Vagina (tissue), 2 donors: ENCODE measurements at places on chromosomes 1 and 21. TPM values are rescaled to one million over a fixed set of nuclear protein-coding genes. Genes with fewer than 3 reads are reported as not detected.

OR14K1 gene
- 1.5 TPM for total RNA-seq

POLR3GL gene
- total RNA-seq, result 15.0 TPM

ACTL8 gene
- not detected for total RNA-seq

TMEM52 gene
- 5.9 TPM for total RNA-seq

HDGF gene
- total RNA-seq, result 154 TPM

METTL18 gene
- 3.2 TPM for total RNA-seq

EXOSC10 gene
- 62.6 TPM for total RNA-seq

UBL4B gene
- not detected for total RNA-seq

DSCAM gene
- total RNA-seq, result not detected

PRELP gene
- 128 TPM for total RNA-seq

LRP8 gene
- total RNA-seq, result 21.1 TPM

GRCh38 chr1:25098717-25099116 is 133.6 kb downstream of the SYF2 start:
- no peak for DNase-seq

DNA sequence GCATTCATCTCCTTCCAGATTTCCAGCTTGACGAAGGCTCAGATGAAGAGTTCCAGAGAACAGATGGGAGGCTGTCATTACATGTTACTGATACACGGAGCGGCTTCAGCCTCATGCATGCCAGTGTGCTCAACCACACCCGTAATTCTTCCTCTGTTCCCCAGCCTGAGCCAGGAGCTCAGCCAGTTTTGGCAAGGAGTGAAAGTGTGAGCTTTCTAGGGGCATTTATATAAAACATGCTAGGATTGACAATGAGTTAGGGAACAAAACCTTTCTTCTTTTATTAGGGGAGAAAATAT is 290.4 kb upstream of the PLXNA2 start:
- no peak for DNase-seq

DNA sequence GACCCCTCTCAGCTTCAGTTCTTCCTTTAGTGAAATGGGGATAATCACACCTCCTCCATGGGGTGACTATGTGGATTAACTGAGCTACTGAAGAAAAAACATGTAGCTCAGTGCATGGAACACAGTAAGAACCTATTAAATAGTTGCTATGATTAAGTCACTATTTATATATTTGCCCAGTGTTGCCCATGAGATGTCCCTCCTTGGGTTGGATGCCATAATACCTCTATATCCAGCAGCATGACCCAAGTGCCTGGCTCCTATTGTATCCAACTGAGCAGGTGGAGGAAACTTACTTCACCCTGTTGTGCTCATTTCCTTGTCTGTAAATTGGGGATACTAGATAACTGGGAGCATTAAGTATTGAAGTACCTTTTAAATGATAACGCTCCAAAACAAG is 47.1 kb upstream of the CYP2J2 start:
- DNase-seq, result no peak

GRCh38 chr1:243267471-243267880 is 11.6 kb downstream of the SDCCAG8 start:
- no peak for DNase-seq

DNA sequence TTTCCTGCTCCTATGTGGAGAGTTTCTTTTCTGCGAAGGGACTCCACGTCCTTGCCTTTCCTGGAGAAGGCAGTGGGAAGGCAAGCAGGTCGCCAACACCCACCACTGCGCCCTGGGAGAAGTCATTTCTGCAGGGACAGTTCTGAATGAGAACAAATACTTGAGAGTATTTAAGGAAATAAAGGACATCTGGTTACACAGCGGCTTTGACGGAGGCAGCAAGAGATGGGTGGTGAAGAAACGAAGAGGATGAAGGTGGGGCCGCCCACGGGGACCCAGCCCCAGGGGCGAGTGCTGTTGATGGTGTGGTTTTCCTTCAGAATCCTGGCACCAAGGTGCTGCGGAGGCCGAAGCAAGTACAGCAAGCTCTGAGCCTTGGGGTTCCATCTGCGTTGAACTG is 75.5 kb downstream of the PSMG1 start:
- DNase-seq, result peak; percentile 60

GRCh38 chr1:225963735-225964530 is 22.9 kb upstream of the LEFTY2 start:
- no peak for DNase-seq

DNA sequence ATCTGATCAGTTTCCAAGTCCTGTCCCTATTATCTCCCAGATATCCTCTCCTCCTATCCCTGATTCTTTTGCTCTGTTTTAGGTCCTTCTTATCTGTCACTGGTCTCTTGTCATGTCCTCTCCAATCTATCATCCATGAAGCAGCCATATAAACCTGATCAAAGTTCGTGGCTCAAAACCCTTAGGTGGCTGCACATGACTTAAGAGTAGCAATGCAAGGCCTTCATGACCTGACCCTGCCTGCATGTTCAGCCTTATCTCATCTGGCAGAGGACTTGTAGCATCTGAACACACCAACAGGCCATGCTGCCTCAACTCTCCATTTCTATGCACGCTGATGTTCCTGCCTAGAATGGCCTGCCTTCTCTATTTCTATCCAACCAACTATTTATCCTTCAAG is 65.2 kb downstream of the NOS1AP start:
- no peak for DNase-seq

GRCh38 chr1:225572422-225572821 is 80.5 kb downstream of the ENAH start:
- no peak for DNase-seq

GRCh38 chr1:172698224-172698623 is 39.3 kb downstream of the FASLG start:
- no peak for DNase-seq

DNA sequence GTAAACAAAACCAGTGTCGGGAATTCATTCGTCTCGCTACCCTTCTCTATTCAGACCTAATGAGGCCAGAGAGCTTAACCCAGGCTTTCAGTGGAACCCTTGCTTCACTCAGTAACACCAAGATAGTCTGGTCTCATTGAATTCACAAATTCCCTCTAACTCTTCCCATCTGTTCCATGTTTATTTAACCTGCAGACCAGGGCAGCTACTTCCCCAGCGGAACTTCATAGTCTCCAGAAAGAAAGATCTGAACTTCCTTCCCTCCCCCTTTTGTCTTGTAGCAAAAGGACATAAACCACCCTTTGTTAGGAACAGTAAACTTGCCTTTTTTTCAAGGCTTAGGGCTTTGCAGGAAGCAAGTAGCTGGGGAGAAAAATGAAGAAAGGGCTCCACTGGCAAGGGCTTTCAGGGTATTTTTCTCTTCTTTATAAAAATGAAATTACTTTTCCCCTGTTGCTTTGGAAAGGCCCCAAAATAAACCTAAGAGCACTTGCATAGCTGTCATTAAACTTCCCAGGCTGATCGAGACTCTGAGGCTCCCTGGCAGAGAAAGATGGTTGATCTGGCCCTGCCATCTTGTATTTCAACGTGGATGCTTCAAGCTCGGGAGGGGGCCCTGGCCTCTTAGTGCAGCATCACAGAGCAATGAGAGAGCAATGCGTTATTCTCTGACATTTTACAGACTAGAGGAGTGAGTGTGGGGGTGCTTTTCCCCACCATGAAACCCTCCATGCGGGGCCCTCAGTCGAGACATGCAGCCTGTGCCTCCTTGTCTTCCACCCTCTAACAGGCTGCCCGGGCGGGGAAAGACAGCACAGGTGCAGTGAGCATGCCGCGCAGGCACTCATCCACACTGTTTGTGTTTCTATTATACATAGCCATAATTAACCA is 30.0 kb downstream of the MIS18A start:
- no peak for DNase-seq

- no peak for DNase-seq
Measured at GRCh38 chr1:237736372-237737029, 154.2 kb downstream of the ZP4 start.

- DNase-seq, result no peak
Measured at GRCh38 chr1:246104927-246105326, 402.2 kb downstream of the SMYD3 start.

GRCh38 chr1:33338048-33338439 is 17.1 kb upstream of the A3GALT2 start:
- DNase-seq, result no peak

GRCh38 chr21:18499761-18500376 is 96.3 kb upstream of the TMPRSS15 start:
- DNase-seq, result no peak

GRCh38 chr21:31922881-31923280 is 50.1 kb downstream of the HUNK start:
- DNase-seq, result peak; percentile 49

- DNase-seq, result no peak
Measured at GRCh38 chr1:3313576-3313950, 140.9 kb upstream of the ARHGEF16 start.

GRCh38 chr1:17591814-17592430 is 52.4 kb downstream of the ARHGEF10L start:
- no peak for DNase-seq
